Umbilical cord (tissue), 2 donors: ENCODE measurements at places on chromosomes 2 and 18. TPM values are rescaled to one million over a fixed set of nuclear protein-coding genes. Genes with fewer than 3 reads are reported as not detected.

GAL3ST2 gene
- total RNA-seq: 2.2 TPM

DNA sequence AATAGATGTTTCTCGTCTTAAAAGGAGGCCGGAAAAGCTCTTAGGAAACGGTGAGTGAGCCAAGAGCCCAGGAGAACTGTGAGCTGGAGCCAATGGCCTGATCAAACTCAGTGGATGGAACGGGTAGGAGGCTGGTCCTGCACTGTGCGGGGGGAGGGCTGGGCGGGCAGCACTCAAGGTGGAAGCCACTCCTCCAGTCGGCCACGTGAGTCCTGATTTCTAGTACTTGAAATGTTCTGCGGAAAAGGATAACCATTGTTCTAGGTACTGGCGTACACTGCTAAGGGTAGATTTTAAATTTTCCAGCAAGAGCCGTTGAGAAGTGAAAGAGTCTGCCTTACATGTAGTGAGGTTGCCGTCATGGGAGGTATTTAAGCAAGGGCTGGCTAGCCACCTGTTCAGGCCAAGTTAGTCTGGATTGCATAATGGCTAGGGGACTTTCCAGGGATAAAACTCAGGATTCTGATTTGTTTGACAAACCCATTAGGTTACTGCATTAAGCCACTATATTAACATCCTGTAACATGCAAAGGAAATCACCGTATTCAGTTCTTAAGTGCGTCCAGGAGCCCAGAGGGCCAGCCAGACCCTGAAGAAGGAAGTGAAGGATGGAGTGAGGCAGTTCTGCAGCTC lies 51.3 kb upstream of the ODC1 start:
- DNase-seq: no peak

PLA2R1 gene
- 18.3 TPM for total RNA-seq

GRCh38 chr2:172481507-172482262 lies 54.3 kb downstream of the ITGA6 start:
- DNase-seq: no peak

DNA sequence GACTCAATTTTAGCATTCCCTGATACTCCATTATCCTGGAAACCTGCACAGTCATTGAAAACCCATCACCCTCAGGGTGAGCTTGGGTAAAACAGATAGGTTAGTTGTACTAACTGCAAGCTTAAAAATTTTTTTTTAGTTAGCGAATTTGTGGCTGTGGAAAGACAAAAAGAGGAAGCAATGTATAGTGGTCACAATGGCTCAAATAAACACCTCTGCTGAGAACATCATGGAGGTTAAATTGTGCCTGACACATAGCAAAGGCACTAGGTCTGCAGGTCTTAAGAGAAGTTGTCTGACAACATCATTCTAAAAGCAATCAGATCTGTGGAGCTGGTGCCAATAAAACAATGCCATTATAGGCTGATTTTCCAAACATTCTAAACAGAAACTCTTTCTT lies 84.4 kb upstream of the CAVIN2 start:
- DNase-seq: no peak

GPR75 gene
- total RNA-seq: 0.72 TPM

DNA sequence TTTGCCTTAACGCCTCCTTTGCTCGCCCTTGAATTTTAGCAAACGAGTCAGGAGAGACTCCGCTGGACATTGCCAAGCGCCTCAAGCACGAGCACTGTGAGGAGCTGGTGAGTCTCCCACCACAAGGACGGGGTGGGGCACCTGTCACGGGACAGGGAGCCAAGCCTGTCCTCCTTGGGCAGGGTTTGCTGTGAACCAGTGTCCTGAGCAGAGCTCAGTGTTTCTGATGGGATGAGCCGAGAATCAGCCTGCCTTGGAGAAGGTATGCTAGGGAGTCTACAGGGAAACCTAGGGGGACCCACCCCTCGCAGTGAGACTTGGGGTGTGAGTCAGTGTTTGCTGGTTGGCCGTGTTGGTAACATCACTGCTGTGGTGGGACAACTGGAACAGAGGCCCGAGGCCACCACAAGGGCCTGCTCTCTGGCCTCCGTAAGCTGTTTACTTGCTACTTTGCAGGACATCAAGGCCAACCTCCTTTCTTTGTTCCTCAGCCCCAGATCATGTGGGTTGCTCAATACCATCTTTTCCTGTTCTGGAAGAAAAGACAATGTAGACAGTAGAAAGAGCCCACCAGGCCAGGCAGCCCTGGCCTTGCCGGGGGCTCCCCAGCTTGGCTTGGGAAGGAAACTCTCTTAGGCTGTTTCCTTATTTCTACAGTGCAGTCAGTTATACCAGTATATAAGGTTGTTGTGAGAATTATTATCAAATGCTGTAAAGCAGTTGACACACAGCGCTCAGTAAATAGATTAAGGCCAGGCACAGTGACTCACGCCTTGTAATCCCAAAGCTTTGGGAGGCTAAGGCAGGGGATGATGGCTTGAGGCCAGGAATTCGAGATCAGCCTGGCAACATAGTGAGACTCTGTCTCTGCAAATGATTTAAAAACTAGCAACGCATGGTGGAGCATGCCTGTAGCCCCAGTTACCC lies 42.4 kb downstream of the ITGB1BP1 start:
- peak; percentile 95 for DNase-seq

DNA sequence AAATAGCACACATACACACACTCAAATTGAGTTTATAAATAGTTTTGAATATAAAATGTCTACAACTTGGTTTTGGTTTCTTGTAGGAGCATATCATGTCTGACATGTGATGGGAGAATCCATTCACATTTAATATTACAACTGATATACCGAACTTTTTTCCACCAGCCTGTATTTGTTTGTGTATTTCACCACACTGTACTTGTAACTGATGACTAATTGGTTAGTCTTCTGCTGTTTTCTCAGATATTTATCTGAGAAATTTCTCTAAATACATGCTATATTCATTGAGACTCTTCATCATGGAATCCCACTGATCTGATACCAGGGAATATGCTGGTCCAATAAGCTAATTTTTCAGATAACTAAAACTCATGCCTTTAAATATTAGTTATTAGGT lies 56.3 kb upstream of the UBXN4 start:
- no peak for DNase-seq

RAD51AP2 gene
- total RNA-seq: 11.6 TPM

- DNase-seq: no peak
These were observed 709.3 kb downstream of the SLC4A3 start for GRCh38 chr2:220336771-220337170.

AQP4 gene
- 5.1 TPM for total RNA-seq

GRCh38 chr2:221705185-221705877 lies 133.2 kb upstream of the EPHA4 start:
- no peak for DNase-seq

DNA sequence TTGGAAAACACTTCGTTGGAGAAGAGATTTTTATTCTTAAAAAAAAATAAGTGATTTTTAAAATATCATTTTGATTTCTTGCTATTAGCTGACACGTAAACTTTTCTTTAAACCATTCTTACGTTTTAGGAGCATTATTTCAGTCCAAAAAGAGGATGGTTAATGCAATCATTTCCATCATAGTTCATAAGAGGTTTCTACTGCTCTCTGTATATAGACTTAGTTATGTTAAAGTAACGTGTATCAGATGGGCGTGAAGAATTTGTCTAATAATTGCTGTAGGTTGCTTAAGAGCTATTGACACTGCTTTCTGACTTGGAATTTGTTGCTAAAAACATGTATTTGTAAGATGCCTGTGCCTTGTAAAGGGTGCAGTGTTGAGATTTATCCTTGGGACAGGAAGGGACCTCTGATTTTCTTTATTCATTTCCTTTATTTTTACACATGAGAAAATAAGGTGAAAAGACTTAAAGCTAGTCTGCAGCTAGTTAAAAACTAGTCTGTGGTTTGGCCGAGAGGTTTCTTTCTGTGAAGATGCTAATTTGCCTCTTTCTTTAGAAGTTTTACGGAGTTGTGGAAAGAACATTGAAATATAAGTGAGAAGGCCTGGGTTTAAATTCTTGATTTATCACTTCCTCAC lies 2.9 kb downstream of the ANKRD12 start:
- no peak for DNase-seq
